ENCODE measurements at places on chromosomes 3 and 15. TPM values are rescaled to one million over a fixed set of nuclear protein-coding genes. Genes with fewer than 3 reads are reported as not detected.

The TLE3 gene
- 48.4 TPM for total RNA-seq

The CPEB1 gene
- 1.6 TPM for total RNA-seq

The SSR3 gene
- 175 TPM for total RNA-seq

GRCh38 chr15:93617443-93617842, 528.4 kb upstream of the RGMA start:
- H3K27me3 ChIP-seq, result peaks cover 5% of the 10 kb centered on the region
- no peaks in the 10 kb centered on the region for H3K36me3 ChIP-seq
- no peak overlapping the region for H3K4me3 ChIP-seq
- H3K27ac ChIP-seq, result no peak overlapping the region

DNA sequence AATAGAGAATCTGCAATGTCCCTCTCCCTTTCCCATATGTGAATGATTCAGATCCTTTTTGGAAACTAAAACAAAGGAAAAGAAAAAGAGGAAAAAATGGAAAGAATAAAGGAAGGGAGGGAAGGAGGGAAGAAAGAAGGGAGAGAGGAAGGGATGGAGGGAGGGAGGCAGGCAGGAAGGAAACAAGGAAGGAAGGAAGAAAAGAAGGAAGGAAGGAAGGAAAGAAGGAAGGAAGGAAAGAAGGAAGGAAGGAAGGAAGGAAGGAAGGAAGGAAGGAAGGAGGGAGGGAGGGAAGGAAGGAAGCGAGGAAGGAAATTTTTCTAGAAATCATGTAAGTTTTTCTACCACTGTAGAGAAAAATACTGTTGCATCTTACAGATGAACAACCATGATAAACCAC, 215.0 kb upstream of the CBLB start:
- H3K4me3 ChIP-seq, result no peak overlapping the region
- no peak for DNase-seq
- peaks cover 16% of the 10 kb centered on the region for H3K4me1 ChIP-seq
- H3K36me3 ChIP-seq, result peaks cover 6% of the 10 kb centered on the region
- H3K27ac ChIP-seq, result no peak overlapping the region

DNA sequence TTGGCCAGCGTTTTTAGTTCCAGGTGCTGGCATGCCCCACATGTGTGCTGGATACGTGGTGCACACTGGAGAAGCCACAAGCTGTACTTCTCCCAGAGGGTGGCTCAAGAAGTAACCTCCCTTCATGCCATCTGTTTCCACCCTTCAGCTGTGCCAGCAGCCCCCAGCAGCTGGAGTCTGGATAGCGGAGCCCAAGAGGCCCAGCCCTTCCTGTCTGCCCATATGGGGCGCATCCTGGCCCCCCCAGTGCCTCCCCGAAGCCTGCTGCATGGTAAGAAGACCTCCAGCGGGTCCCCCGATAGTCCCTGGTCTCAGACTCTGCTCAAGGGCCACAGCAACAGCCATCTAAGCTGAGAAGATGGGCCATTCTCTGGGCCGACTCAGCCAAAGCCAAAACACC, 5.8 kb upstream of the MANF start:
- H3K27ac ChIP-seq, result no peak overlapping the region
- peaks cover 9% of the 10 kb centered on the region for H3K36me3 ChIP-seq
- no peak for DNase-seq
- no peak overlapping the region for H3K4me3 ChIP-seq
- peaks cover 14% of the 10 kb centered on the region for H3K4me1 ChIP-seq

GRCh38 chr15:55394694-55395093, 13.5 kb downstream of the CCPG1 start:
- no peak overlapping the region for H3K27ac ChIP-seq
- H3K4me3 ChIP-seq, result no peak overlapping the region
- H3K36me3 ChIP-seq, result peaks cover 17% of the 10 kb centered on the region
- peaks cover 11% of the 10 kb centered on the region for H3K4me1 ChIP-seq
- H3K27me3 ChIP-seq, result no peaks in the 10 kb centered on the region

DNA sequence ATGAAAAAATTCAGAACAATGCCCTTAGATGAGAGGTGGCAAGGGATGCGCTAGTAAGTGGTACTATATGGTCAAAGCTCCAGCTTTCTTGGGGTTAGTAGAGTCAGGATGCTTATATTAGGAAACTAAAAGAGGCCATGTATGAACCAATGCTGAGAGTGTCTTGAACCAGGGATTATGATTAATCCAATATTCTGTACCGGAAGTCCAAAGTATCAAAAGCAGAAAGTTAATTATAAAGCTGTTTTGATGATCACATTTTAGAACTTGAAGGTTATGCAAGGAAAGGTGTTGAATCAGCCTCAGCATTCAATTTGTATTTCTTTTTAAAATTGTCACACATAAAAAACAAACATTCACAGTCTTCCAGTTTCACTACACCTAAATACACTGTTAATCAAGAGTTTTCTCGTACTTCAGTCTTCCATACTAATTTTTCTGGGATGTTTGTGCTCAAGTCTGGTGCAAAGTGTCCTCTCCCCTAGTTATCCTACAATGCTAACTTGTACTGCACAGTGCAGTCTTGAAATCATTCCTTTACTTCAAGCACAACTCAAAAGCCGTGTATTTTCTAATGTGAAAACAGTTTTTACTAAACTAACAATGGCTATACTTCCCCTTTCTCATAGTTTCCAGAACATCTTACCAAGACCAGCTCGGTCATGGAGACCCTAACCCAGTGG, 10.7 kb upstream of the FAH start:
- peaks cover 6% of the 10 kb centered on the region for H3K36me3 ChIP-seq
- no peaks in the 10 kb centered on the region for H3K27me3 ChIP-seq
- no peak for DNase-seq

DNA sequence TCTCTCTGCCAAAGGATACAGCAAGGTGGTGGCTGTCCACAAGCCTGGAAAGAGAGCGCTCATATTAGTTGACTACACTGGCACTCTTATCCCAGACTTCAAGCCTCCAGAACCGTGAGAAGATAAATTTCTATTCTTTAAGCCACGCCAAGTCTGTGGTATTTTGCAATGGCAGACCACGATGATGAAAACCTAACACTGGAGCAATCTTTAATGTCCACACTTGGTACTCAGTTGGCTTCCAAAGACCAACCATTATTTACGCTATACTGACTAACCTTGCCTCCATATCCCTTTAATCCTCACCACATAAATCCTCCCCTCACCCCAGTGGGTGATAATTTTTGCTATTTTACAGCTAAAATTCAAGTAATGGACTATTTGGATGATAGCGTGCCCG, 16.9 kb upstream of the LACTB start:
- no peak overlapping the region for H3K27ac ChIP-seq
- no peak for DNase-seq
- H3K4me3 ChIP-seq, result no peak overlapping the region
- no peaks in the 10 kb centered on the region for H3K4me1 ChIP-seq
